ENCODE measurements at places on chromosomes 6 and 20. TPM values are rescaled to one million over a fixed set of nuclear protein-coding genes. Genes with fewer than 3 reads are reported as not detected.

GRCh38 chr6:131646249-131646670, 9.2 kb downstream of the ENPP3 start:
- no peak for DNase-seq
- H3K27me3 ChIP-seq: peaks cover 2% of the 10 kb centered on the region
- H3K36me3 ChIP-seq: no peaks in the 10 kb centered on the region
- H3K4me1 ChIP-seq: peaks cover 2% of the 10 kb centered on the region
- no peak overlapping the region for H3K27ac ChIP-seq

DNA sequence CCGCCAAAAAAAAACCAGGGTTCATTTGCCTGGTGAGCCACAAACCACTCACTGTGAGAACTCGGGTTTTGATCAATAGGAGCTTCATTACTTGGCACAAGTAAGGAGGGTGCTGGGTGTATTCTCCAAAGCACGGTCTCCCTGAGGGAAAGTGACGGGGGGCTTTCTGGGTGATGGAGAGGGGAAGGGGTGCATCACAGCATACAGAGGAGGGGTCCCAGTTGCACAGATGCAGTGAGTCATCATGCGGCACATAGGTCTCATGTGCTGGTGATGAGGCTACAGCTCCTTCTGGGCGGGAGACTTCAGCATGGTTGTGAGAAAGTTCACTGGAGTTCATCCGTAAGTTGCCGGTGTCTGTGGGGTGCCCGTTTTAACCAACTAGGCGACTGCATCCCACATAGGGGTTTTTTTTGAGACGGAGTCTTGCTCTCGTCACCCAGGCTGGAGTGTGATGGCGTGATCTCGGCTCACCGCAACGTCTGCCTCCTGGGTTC, 36.2 kb downstream of the SUN5 start:
- H3K27ac ChIP-seq: no peak overlapping the region
- H3K27me3 ChIP-seq: no peaks in the 10 kb centered on the region
- H3K4me3 ChIP-seq: peak overlapping the region; percentile 28
- peak; percentile 75 for DNase-seq
- H3K4me1 ChIP-seq: peaks cover 78% of the 10 kb centered on the region
- H3K36me3 ChIP-seq: peaks cover 2% of the 10 kb centered on the region

FOXC1 gene
- total RNA-seq: 0.16 TPM

GRCh38 chr6:113112086-113112485, 745.1 kb upstream of the MARCKS start:
- no peaks in the 10 kb centered on the region for H3K27me3 ChIP-seq
- no peak for DNase-seq
- no peak overlapping the region for H3K4me3 ChIP-seq
- H3K4me1 ChIP-seq: no peaks in the 10 kb centered on the region
- H3K36me3 ChIP-seq: no peaks in the 10 kb centered on the region

- DNase-seq: no peak
- no peaks in the 10 kb centered on the region for H3K36me3 ChIP-seq
- no peaks in the 10 kb centered on the region for H3K27me3 ChIP-seq
Observed at GRCh38 chr6:51299621-51300380, 481.1 kb downstream of the TFAP2B start.

GRCh38 chr20:2694008-2694471, 1.5 kb downstream of the EBF4 start:
- no peak overlapping the region for H3K4me3 ChIP-seq
- H3K27ac ChIP-seq: no peak overlapping the region
- H3K4me1 ChIP-seq: peaks cover 9% of the 10 kb centered on the region
- no peak for DNase-seq
- peaks cover 42% of the 10 kb centered on the region for H3K27me3 ChIP-seq

GRCh38 chr6:2221726-2222274, 23.6 kb downstream of the GMDS start:
- H3K4me3 ChIP-seq: peak overlapping the region; percentile 77

GRCh38 chr20:59211208-59211765, 47.7 kb downstream of the ZNF831 start:
- peaks cover 15% of the 10 kb centered on the region for H3K36me3 ChIP-seq
- no peak overlapping the region for H3K27ac ChIP-seq
- H3K4me3 ChIP-seq: no peak overlapping the region
- DNase-seq: no peak
- H3K27me3 ChIP-seq: no peaks in the 10 kb centered on the region

GRCh38 chr20:57656252-57656820, 36.1 kb upstream of the ZBP1 start:
- H3K36me3 ChIP-seq: peaks cover 2% of the 10 kb centered on the region
- H3K4me1 ChIP-seq: peaks cover 36% of the 10 kb centered on the region
- no peak overlapping the region for H3K4me3 ChIP-seq
- H3K27me3 ChIP-seq: no peaks in the 10 kb centered on the region
- DNase-seq: no peak

MOG gene
- total RNA-seq: not detected

DNA sequence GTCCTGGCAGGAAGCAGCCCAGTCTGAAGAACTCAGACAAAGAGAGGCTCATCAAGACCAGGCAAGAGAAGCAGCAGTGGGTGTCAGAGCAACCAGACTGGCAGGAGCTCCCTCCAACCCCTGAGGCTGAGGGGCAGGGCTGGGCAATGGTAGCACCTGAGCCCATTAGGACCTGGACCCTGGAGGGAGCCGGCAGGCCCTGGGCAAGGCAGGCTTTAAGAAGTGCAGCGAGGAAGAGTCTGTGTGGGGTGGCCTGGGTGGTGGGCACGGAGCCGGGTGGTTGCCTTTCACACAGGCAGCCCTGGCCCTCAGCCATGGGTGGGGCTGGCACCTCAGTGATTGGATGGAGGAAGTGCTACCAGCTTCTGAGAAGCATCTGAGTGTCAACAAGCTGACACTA, 33.1 kb upstream of the IRF4 start:
- H3K4me1 ChIP-seq: peaks cover 13% of the 10 kb centered on the region
- no peak overlapping the region for H3K27ac ChIP-seq
- no peaks in the 10 kb centered on the region for H3K27me3 ChIP-seq
- DNase-seq: no peak

SNX21 gene
- 1.4 TPM for total RNA-seq

DNA sequence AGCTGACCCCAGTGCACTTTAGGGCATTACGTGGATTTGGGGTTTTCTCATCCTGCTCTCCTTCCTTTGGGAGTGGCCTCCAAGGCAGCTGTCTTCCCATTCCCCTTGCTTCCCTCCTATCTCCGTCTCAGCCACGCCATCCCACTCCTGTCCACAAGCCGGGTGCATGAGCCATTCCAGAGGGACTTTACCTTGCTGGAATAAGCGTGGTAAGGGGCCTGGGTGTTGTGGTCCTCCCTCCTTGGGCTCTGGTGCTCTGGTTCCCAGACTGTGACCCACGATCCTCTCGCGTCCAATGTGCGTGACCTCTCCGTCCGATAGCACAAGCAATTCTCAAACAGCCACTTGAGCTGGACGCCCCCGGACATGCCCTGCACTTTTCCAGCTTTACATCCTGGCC, 60.6 kb upstream of the NKX2-2 start:
- no peak overlapping the region for H3K27ac ChIP-seq
- H3K27me3 ChIP-seq: peaks cover 17% of the 10 kb centered on the region
- no peak overlapping the region for H3K4me3 ChIP-seq
- H3K36me3 ChIP-seq: no peaks in the 10 kb centered on the region
- peaks cover 6% of the 10 kb centered on the region for H3K4me1 ChIP-seq

VSTM2L gene
- total RNA-seq: not detected

PI16 gene
- not detected for total RNA-seq

ALDH5A1 gene
- 20.8 TPM for total RNA-seq

GRCh38 chr6:132062626-132063025, 111.5 kb upstream of the CCN2 start:
- H3K4me3 ChIP-seq: no peak overlapping the region
- DNase-seq: no peak

GNRH2 gene
- total RNA-seq: 0.36 TPM

DNA sequence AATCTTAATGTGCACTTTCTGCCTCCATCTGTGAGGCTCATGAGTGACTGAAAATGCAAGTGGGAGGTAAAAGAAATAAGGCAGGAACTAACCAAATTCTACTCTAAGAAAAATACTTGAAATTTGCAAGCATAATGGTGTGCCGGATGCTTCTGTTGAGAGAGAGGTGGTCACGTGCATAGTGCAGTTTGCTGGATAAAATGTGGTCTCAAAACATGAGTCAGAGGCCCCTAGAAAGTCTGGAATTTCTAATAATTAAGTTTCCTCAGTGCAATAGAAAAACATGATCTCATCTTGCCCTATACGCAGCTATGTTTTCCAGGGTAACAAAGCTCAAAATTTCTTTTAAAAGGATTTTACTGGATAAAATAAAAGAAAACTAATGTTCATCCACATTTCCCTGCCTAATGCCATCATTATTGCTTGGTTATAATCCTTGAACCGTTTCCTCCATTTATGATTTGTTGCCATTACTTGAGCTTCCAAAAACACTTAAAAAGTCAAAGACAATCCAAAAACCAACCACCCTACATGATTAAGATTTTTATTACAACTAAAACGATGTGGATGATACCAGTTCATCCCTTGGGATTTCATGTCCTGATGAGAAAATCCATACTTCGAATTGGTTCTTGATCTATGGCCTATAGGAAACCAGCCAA, 351.7 kb upstream of the ARID1B start:
- DNase-seq: no peak
- H3K27ac ChIP-seq: no peak overlapping the region
- no peaks in the 10 kb centered on the region for H3K36me3 ChIP-seq
- H3K27me3 ChIP-seq: peaks cover 1% of the 10 kb centered on the region
- H3K4me3 ChIP-seq: no peak overlapping the region
- peaks cover 23% of the 10 kb centered on the region for H3K4me1 ChIP-seq

DNA sequence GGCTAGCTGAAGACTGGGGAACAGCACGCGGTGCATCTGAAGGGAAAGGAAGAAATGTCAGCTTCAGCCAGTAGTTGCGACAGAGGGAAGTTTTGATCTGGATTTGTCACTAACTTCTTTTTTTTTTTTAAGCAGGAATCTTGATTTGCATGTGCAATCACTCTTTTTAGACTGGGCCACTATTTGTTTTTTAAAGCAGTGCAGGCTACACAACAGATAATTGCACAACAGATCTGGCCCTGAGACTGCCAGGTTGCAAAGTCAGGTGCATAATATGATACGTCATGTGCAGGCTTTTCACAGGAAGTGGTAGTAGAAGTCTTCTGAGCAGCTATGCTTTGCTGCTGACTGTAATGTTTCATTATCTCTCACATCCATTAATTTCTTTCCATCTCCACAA, 13.5 kb downstream of the PFDN4 start:
- no peak overlapping the region for H3K4me3 ChIP-seq
- peak; percentile 32 for DNase-seq
- no peaks in the 10 kb centered on the region for H3K27me3 ChIP-seq
- H3K36me3 ChIP-seq: peaks cover 12% of the 10 kb centered on the region

DNA sequence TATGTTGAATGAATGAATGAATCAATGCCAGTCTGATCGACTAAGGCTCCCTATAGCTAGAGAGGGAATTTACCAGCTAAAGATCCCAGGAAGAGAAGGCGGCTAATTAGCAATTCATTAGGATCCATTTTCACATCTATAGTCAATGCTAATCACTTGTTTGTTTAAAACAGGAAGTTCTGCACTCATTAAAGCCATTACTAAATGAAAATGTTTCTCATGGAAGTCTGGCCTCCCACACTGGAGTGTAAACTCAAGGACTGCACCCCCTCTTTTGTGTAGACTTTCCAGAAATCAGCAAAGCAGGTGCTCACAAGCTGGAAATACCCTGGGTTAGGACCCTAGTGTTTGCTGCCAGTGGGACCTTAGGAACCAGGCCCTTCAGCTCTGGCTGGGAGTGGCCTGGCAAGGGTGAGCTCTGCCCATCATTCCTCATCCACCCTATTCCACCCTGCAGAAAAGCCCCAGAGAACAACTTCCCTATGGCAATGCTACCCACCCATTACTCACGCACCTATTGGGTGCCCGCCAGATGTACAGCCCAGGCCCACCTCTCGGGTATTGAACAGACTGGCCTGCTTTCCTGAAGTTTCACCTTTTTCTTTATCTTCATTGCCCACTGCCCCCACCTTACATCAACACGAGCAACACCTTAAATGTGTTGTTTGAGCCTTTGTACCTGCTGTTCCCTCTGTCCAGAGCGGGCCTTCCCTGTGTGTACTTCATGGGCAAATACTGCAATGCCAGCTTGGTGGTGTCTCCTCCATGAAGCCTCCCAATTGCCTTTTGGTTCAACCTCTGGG, 60.8 kb downstream of the TTI1 start:
- DNase-seq: no peak
- no peaks in the 10 kb centered on the region for H3K27me3 ChIP-seq
- H3K4me1 ChIP-seq: peaks cover 5% of the 10 kb centered on the region
- H3K27ac ChIP-seq: no peak overlapping the region
- H3K4me3 ChIP-seq: no peak overlapping the region
- H3K36me3 ChIP-seq: peaks cover 6% of the 10 kb centered on the region

PKIB gene
- total RNA-seq: 0.90 TPM

DNA sequence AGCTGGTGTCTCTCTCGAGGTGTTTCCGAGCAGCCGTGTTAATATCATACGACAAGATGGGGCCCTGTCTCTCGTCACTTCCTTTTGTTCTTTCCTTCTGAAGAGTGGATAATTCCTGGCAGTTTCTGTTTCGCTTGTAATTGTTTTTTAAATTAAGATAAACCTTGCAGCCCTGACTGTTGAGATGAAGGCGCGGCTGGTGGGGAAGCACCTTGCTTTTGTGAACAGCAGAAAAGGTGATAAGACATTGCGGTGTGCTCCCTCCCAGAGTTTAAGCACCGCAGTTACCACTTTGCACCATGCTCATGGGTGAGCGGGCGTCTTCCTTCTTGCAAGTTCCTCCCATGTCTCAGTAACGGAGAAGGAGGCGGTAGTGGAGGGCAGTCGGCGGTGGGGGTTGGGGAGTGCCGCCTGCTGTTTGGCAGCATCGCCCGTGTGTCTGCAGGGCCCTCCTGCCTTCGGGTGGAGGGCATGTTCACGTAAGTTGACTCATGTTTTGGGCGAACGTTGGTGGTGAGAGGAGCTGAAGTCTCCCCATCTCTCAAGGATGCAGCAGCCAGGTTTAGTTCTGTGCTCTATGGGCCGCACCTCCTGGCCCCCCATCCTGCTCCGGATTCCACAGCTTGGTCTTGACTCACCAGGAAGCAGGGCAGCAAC, 345.9 kb downstream of the TAF4 start:
- H3K27ac ChIP-seq: peak overlapping the region; percentile 85
- H3K36me3 ChIP-seq: no peaks in the 10 kb centered on the region
- H3K4me1 ChIP-seq: peaks cover 20% of the 10 kb centered on the region
- H3K4me3 ChIP-seq: peak overlapping the region; percentile 78
- H3K27me3 ChIP-seq: no peaks in the 10 kb centered on the region

ATP6V1G2 gene
- 1.1 TPM for total RNA-seq

DNA sequence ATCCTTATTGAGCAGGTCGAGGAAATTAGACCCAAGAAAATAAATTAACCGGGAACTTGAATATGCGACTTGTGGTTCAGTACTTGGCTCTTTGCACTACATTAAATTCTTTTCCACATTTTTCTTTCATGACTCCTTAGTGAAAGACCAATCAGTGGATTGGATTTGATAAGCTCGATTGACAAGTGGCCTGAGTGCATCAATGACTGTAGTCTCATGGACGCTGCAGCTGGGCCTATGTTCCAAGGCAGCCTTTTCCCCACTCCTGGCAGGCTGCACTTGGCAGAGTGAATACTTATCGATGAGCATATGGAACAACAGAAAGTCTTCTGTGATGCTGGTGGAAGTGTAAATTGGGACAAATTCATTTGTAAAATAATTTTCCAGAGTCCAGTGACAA, 210.8 kb upstream of the EXOC2 start:
- no peak for DNase-seq
- no peak overlapping the region for H3K27ac ChIP-seq
- no peaks in the 10 kb centered on the region for H3K36me3 ChIP-seq
- peaks cover 5% of the 10 kb centered on the region for H3K27me3 ChIP-seq
- H3K4me3 ChIP-seq: no peak overlapping the region
- no peaks in the 10 kb centered on the region for H3K4me1 ChIP-seq

GRCh38 chr6:113276601-113277000, 580.5 kb upstream of the MARCKS start:
- H3K27ac ChIP-seq: no peak overlapping the region
- H3K4me1 ChIP-seq: no peaks in the 10 kb centered on the region
- H3K27me3 ChIP-seq: no peaks in the 10 kb centered on the region
- H3K36me3 ChIP-seq: no peaks in the 10 kb centered on the region
- DNase-seq: no peak

Data from activated CD8-positive, alpha-beta T cell treated with anti-CD3 and anti-CD28 coated beads for 36 hours (primary cell).